Stimulated activated CD4-positive, alpha-beta T cell treated with anti-CD3 and anti-CD28 coated beads, Interleukin-1b, Interleukin-23, amount 100 ng/mL, for 1 hour (primary cell): ENCODE measurements at places on chromosomes 6 and 20.

GRCh38 chr6:81831274-81831673, 78.8 kb upstream of the TENT5A start:
- no peak for DNase-seq

- DNase-seq = no peak
These were observed 4.5 kb downstream of the RIPOR2 start for GRCh38 chr6:24931296-24931695.

DNA sequence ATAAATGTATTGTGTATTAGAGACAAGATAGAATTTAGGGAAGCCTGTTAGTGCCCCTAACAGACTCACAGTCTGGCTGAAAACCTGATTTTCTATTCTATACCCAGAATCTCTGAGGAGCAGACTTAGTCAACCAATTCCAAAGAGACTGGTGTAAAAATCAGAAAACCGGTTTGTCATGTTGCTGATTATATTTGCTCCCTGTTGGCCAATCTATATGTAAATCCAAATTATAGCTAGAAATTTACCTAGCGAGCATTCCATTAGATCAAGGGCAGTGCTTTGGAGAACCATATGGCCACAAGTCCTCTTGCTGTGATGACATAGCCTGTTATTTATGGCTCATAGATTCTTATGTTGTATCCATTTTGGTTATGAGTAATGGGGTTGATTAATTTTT, 4.8 kb downstream of the NFYA start:
- DNase-seq = no peak

- no peak for DNase-seq
These were observed 103.0 kb downstream of the DLL1 start for GRCh38 chr6:170187669-170188566.

- DNase-seq = no peak
These were observed 85.3 kb upstream of the TIAM2 start for GRCh38 chr6:154909821-154910220.

- no peak for DNase-seq
These were observed 4.0 kb downstream of the RPP21 start for GRCh38 chr6:30348957-30349356.

DNA sequence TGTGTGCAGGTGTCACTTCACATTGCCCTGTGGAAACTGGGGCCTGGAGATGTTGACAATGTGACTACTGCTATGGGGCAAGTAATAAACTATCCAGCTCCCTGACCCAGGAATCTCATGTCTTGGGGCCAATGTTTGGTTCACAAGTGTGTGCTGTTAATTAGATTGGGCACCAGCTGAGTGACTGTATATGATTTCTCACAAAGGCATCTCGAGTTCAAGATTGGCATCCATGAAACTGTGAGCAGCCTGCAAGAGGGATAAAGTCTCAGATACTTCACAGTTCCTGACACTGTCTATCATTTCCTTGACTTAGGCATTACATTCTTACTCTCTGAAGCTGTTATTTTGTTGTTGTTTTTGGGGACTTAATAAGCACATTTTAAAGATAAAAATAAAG, 264.0 kb downstream of the PRKN start:
- DNase-seq = no peak

- DNase-seq = no peak
These were observed 30.8 kb downstream of the SNPH start for GRCh38 chr20:1296922-1297321.

DNA sequence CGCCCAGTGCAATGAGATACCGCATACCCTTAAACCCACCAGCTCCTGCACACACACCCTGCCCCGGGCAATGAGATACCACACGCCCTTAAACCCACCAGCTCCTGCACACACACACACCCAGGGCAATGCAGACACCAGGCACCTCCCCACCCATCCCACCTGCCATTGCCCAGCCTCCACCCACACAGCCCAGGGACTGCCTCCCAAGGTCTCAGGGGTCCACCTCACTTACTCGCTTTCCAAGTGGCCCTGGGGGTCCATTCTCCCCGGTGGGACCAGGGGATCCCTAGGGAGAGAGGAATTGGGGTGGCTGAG, 24.0 kb downstream of the COL11A2 start:
- no peak for DNase-seq
